ENCODE measurements at places on chromosomes 3 and 15.

GRCh38 chr15:39610665-39611064 lies 29.8 kb downstream of the THBS1 start:
- DNase-seq, result no peak

DNA sequence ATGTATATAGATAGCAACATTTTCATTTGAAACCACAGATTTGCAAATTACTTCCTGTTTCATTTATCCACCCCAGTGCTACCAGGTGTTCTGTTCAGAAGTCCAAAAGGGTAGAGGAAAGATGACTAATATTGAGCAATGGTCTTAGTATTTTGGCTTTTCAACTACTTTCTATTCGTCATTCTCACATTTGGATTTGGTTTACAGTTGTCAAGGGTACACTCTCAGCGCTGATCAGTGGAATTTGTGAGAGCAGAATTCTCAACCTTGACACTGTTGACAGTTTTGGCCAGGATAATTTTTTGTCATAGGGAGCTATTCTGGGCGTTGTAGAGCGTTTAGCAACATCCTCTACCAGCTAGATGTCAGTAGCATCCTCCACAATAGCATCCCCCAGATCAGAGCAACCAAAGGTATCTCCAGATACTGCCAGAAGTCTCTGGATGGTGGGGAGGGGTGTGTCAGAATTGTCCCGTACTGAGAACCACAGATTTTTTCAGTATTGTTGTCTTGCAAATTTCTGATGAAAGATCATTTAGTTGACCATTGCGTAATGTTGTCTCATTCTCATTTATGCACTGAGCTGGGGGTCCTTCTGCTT lies 4.2 kb downstream of the HMCES start:
- DNase-seq, result no peak

DNA sequence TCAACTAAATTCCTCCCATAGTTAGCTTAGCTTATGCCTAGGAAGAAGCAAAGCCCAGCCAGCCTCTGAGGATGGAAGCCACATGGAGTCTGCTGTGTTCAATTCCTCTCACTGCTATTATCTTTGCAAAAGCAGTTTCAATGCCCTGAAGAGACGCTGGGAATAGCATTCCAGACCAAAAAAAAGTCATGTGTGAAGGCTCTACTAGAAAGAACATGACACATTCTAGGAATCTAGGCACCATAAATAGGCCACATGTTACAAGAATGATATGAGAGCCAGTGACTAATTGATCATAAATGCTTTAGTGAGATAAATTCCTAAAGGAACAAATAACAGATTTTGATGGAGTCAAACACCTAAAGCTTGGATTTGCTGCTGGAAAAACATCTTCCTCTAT lies 800.8 kb downstream of the TUSC7 start:
- no peak for DNase-seq

DNA sequence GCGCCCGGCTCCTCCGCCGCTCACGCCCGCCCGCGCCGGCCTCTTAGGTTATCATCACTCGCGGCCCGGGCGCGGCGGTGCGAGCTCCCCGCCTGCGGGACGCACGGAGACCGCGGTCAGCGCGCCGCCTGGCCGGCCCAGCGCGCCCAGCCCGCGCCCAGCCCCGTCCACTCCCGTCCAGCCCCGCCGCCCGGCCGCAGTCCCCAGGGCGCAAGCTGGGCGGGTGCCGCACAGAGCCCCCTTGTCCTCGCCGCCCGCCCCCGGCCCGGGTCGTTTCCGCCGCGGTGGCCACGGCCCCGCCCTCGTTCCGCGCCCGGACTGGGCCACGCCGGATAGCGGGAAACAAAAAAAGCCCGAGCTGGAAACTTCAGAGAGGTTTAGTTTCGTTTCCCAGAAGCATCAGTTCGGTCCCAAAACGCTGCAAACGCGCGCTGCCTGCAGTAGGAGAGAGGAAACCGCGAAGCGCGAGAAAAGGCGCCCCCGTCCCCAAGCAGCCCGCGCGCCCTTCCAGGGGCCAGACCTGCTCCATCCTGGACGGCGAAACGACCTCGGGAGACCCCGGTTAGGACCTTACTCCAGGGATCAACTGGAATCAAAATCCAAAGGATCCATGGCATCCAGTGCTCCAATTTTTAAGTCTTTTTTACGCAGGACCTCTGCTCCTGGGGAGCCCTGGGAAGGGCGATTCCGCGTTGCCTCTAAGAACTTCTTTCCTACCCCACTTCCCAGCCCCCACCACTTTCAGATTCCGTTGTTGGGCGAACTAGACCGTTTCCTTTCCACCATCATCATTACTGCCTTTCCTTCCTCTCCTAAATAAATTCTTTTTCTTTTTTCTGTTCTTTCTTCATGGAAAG lies at the start of gene ATP10A:
ATP10A (minus strand) TSS at position 217 of the 857 bp plus-strand sequence. CDS start 231 bp downstream, outside the sequence.
- DNase-seq, result no peak

DNA sequence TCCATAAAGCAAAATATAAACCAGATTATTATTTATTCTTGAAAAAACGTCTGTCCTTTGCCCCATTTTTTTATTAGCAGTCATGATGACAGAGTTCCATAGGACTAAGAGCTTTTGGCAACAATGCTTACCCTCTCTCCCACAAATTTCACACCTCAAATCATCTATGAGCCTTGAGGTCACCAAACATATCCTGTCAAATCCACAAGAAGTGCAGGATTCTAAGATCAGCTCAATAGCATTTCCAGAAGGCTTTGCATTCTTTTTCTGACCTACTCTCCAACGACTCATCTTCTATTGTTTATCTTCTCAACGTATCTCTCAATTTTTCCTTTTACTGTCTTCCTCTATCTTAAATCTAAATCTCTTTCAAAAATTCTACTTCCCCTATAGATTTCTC lies 619.1 kb upstream of the BCHE start:
- DNase-seq, result no peak

- no peak for DNase-seq
Measured at GRCh38 chr15:92425578-92426225, 32.0 kb downstream of the ST8SIA2 start.

- DNase-seq, result no peak
Measured at GRCh38 chr15:46502667-46503066, 867.8 kb downstream of the SQOR start.

- no peak for DNase-seq
Measured at GRCh38 chr3:14623569-14624051, 28.0 kb upstream of the CCDC174 start.

- DNase-seq, result no peak
Measured at GRCh38 chr3:38696034-38696433, 46.5 kb upstream of the SCN5A start.

- DNase-seq, result no peak
Measured at GRCh38 chr3:65500398-65501306, 538.1 kb downstream of the MAGI1 start.

DNA sequence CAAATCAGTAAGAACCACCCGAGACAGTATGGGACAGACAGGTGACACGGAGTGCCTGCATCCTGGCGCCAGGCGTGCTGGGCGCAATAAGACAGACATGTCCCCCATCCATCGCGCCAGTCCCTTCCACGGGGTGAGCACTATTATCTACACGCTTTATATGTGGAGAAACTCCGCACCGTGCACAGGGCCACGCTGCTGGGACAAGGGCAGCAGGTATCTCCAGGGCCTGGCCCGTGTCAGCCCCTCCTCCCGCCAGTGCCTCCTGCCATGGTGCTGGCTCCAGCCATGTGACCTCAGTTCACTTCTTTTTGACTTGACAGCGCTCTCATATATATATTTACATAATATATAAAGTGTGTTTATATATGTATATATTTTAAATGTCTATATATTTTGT lies 42.6 kb downstream of the TNK2 start:
- DNase-seq, result no peak

DNA sequence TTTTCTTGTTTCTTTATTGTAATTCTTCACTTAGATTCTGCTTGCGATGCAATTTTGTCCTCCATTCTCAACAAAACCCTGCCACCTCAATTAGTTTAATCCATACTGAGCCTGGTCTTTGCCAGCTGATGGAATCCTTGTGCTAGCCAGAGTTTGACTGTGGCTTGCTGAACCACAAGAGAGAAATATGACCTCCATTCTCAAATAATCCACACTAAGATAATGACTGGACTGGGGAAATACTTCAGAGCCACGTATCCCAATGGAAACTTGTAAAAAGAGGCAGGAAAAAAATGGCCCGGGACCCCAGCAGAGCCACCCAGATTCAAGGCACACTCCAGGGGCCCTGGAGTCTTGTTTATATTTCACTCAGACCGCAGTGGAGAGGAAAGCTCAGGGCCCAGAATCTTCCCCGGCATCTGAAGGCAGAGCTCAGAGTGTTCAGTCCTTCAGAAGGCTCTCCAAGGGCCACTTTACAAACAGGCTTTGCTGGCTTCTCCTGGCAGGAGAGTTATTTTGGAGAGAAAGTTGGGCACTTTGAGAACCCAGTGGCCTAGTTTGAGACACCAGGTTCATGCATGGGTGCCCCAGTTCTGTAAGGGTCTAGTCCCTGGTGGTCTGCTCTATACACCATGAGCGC lies 62.7 kb downstream of the SSUH2 start:
- DNase-seq, result no peak

DNA sequence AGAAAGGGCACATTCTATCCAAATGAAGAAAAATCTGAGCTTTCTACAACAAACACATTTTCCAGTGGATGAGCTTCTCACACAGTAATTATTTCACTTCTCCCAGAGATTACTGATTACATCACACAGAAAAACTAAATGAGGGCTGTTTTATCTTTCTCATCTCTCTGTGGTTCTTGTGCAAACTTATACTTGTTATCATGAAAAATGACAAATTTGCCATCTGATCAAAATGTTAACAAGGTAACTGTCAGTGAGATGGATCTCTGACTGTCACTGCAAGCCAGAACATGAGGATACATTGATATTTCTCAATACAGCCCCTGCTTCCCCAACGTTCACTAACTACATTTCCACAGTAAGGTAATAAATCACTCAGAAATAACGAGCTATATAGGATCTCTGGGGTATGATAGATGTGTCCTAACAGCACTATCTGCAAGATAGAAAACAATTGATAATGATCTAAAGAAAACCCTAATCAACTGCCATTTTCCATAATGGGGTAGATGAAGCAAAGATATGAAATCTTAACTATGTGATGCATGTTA lies 829.3 kb upstream of the CFAP20DC start:
- DNase-seq, result no peak

GRCh38 chr15:39139431-39140059 lies 441.3 kb upstream of the THBS1 start:
- no peak for DNase-seq

- no peak for DNase-seq
Measured at GRCh38 chr3:69848113-69848512, 108.8 kb downstream of the MITF start.

DNA sequence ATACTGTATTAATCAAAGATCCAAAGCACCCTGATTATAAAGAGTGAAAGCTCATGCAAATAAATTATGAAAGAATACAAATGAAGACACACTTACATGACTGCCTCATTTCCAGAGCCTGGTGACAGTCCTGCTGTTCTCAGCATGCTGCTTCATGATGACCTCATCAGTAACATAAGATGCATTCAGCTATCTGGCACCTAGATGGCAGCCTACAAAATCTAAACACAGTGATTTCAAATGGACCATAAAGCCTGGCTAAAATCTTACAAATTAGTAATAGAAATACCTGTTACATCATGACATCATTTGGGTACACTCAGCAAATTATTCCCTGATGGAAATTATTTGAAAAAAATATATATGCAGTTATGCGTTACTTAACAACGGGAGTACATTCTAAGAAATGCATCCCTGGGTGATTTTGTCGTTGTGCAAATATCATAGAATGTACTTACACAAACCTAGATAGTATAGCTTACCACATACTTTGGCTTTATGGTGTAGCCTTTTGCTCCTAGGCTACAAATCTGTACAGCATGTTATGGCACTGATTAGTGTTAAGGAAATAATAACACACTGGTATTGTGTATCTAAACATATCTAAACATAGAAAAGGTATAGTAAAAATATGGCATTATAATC lies 207.2 kb downstream of the EPHA3 start:
- DNase-seq, result no peak

DNA sequence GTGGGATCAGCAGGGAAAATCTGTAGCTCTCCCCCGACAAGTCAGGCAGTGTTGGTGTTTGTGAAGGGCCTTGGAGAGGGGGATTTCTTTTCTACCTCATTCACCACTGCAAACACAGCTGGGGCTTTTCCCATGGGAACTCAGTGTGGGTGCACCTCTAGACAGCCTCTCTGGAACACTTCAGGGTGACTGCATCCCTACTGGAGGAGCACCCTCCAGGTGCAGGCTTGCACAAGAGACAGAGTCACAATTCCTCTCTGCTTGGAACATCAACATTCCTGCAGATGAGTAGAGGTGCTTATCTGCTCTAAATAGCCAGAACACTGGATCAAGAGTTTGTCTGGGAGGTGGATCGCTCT lies 72.7 kb upstream of the AKAP13 start:
- DNase-seq, result no peak

DNA sequence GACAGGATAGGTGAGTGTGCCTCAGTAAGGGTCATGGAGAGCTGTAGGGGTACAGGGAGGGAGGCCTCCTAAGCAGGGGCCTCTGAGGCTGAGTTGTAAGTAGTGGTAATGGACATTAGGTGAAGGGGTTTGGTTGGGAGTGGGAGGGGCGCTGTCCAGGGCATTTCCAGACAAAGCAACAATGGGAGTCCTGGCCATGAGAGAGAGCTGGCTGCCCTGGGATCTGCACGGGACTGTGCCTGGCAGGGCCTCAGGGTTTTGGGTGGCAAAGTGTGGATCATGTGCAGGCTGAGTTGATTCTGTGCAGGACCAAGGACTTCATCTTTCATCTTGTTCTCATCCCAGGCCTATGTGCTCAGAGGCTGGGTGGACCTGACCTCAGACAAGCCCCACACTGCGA lies 4.6 kb downstream of the TTC21A start:
- no peak for DNase-seq

DNA sequence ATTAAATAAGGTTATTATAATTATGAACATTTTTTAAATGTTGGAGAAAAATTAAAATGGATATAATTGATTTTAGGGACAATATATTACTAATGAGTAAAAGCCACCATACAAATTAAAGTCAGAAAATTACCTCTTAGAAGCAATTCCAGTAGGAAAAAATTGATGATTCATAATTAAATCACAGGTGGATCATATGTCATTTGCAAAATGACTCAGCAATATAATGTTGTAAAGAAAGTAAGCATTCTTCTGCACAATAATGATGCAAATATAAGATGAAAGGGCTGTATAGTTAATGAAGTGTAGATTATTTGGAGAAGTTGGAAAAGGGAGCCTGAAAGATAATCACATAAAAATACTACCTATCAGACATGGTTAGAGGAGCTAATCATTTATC lies 25.8 kb downstream of the ZPLD1 start:
- no peak for DNase-seq

- no peak for DNase-seq
Measured at GRCh38 chr15:47932951-47933641, 187.7 kb upstream of the SLC24A5 start.

DNA sequence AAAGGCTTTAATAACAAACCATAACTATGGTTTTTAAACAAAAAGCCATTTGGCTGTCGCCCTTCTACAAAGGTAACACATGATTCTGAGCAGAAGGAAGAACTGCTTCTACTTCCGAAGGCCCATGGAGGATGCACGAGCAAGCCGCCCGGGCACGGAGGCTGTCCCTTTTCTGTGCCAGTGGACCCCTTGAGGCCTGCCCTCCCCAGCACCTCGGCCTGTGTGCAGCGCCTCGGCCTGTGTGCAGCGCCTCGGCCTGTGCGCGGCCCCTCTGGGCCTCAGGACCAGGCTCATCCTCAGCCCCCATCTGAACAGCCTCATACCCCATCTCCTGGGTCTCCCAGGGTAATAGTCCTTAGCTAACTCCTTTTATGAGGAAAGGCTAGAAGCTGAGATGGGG lies 329.5 kb downstream of the OCA2 start:
- DNase-seq, result no peak

- no peak for DNase-seq
Measured at GRCh38 chr3:117567906-117568305, 858.3 kb downstream of the TUSC7 start.
